ENCODE measurements at places on chromosomes 3 and 15.

DNA sequence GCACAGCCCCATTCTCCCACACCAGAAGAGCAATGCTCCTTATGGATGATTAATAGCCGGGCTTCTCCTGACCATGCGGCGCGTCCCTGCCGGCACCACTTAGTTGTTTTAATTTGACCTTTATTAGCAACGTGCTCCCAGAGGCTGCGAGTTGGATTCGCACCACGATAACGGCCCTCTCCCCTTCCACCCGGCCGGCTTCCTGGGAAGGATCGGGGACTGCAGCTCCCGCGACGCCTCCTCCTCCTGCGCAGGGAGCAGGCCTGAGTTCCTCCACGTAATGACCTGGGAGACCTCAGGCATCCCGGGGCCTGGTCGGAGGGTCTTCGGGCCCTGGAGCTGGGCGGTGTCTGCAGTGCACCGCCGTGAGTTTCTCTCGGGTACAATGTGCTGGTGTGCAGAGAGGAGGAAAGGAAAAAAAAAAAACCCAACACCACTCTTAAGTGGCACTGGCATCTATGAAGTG is 243.3 kb upstream of the TOPAZ1 start:
- no peak for DNase-seq

GRCh38 chr15:62821384-62822131 is 221.0 kb upstream of the TPM1 start:
- DNase-seq = no peak

- no peak for DNase-seq
These were observed 24.7 kb upstream of the ZNF639 start for GRCh38 chr3:179297971-179298725.

GRCh38 chr3:137766041-137766875 is 2.1 kb downstream of the SOX14 start:
- DNase-seq = no peak

DNA sequence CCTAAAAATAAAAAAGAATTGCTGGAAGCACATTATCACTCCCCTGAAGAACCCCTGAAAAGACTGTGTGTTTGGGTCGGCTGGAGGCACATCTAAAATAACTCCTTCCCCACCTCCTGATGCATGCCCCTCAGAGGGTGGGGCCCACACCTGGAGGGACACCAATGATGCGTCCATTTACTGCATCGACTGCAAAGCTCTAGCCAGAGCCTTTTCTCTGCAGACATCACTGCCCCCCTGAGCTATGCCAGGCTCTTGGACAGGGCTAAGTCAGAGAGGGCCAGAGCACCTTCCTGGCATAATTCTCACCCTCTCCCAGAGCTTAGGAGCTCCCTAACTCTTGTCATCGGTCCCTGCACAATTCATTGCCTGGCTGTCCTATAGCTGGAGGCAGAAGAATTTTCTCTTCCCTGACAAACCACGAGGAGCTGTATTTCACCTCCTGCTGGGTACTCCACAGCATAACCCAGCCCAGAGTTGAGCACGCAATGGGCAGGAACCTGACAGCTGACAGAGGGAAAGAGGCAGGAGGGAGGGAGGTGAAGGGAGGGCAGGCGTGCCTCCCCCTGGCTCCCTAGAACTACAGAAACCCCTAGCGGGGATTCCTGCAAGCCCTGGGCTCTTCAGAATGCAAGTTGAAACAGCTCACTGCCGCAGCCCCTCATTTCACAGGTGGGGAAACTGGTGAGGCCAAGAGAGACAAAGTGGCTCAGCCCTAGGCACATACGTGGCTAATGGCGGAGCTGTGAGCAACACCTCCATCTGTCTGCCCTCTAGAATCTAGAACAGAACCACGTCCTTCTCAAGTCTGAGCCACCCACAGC is 46.6 kb downstream of the XXYLT1 start:
- DNase-seq = peak; percentile 50

DNA sequence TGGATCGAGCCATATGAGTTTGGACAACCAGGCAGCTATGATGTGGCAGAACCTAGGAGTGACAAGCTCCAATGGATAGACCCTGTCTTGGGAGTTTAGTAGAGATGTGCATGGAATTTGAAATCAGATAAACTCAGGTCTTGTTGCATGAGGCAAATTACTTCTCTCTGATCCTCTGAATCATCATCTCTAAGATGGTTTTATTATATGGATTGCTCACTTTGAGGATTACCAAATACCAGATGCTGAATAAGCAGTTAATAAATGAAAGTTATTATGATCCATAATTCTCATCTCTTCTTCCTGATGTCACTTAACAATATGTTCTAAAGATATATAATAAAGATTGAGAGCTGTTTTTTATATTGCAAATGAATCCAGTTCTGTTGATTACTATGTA is 622.2 kb downstream of the NTRK3 start:
- no peak for DNase-seq

- DNase-seq = no peak
These were observed 406.7 kb upstream of the NR2F2 start for GRCh38 chr15:95923792-95924191.

- no peak for DNase-seq
These were observed 66.8 kb downstream of the CPN2 start for GRCh38 chr3:194284351-194284750.

DNA sequence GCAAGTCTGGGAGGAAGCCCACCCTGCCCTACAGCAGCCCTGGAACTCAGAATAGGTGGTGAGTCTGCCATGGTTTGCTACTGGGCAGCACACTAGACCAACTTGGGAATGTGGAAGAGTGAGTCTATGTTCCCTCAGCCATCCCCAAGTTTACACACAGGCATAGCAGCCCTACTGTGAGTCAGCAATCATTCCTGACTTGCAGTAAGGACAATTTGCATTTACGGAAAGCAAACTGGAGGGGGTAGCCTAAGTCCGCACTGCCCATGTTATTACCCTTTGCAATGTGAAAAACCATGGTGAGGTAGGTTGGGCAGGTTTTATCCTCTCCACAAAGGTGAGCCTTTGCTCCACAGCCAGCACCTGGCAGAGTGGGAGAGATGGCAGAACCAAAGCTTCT is 4.6 kb downstream of the TCTA start:
- DNase-seq = no peak

DNA sequence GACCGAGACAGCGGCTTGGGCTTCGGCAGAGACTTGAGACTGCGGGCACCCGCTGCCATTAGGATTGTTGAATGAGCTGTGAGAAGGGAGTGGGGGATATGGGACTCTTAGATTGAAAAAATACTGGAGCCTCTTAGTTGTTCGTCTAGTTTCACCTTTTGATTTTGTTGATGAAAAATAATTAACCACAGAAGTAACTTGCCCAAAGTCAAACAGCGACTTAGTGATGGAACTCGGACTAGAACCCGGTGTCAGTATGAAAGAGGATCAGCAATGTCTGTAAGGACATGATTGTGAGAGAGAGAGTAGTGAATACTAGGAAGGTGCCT is 510 bp upstream of the GOLGB1 start:
- DNase-seq = no peak

GRCh38 chr3:143596957-143597642 is 251.2 kb downstream of the SLC9A9 start:
- no peak for DNase-seq

GRCh38 chr15:40776537-40777141 is 6.9 kb downstream of the C15orf62 start:
- DNase-seq = no peak

DNA sequence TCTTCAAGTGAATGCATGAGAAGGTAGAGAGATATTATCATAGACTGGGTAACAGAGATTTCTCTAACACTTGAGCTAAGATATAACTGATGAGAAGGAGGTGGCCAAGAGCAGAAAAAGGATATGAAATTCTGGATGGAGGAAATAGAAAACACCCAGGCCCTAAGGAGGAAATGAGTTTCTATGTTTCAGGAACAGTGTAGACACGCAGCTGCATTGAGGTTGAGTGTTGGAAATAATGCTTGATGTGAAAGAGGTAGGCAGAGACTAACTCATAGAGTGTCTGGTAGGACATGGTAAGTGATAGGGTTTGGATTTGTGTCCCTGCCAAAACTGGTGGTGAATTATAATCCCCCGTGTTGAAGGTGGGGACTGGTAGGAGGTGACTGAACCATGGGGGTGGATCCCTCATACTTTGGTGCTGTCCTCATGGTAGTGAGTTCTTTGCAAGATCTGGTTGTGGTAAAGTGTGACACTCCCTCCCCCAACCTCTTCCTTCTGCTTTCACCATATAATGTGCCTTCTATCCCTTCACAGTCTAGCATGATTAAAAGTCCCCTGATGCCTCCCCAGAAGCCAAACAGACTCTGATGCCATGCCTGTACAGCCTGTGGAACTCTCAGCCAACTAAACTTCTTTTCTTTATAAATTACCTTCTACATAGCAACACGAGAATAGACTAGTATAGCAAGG is 787.3 kb downstream of the EDEM1 start:
- DNase-seq = no peak

- no peak for DNase-seq
These were observed 35.0 kb downstream of the RFX7 start for GRCh38 chr15:56208641-56209155.

DNA sequence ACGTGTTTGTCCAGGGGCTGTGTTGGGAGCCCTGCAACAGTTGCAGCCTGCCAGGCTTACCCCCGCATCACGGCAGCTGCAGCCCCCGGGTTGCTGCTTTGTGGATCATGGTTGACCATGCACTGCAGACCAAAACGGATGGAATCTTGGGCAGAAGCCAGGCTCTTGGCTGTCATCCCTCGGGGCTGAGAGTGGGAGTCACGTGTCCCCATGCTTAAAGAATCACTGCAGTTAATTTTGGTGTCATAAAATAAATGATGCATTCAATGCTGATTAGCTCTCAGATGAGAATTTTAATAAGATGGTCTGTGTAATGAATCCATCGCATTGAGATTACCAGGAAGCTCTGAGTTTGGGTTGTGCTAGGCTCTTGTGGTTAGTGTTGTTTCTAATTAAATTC is 115.6 kb downstream of the CHDH start:
- DNase-seq = no peak

DNA sequence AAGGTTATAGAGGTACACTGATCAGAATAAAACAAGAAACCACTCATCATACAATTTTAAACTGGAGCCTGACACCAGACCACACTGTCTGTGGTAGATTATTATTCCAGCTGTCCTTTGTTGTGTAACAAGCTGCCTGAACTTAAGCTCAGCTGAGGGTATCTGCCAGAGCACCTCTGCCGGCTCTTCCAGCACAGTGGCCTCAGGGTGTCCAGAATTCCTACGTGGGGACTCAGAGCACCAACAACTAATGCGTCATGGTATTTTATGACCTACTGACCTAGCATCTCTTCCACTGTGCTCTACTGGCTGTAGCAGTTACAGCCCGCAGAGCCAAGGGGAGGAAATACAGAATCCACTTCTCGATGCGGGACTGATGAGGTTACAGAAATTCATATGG is 15.6 kb upstream of the RAF1 start:
- no peak for DNase-seq

- DNase-seq = peak; percentile 83
These were observed 5.6 kb downstream of the HES1 start for GRCh38 chr3:194141415-194142155.

DNA sequence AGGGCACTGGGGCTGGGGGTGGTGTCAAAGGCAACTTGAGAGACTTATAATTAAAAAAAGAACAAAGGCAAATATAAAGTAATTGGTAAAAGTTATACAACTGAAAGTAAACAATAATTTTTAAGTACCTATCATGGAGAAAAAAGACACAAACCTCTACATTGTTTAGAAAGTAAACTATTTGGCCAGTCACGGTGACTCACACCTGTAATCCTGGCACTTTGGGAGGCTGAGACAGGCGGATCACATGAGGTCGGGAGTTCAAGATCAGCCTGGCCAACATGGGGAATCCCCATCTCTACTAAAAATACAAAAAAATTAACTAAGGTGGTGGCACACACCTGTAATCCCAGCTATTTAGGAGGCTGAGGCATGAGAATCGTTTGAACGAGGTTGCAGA is 25.8 kb downstream of the RPSA start:
- no peak for DNase-seq

GRCh38 chr3:119352034-119352609 is 57.9 kb downstream of the ARHGAP31 start:
- DNase-seq = peak; percentile 70

GRCh38 chr15:93283854-93284253 is 194.8 kb upstream of the RGMA start:
- no peak for DNase-seq

DNA sequence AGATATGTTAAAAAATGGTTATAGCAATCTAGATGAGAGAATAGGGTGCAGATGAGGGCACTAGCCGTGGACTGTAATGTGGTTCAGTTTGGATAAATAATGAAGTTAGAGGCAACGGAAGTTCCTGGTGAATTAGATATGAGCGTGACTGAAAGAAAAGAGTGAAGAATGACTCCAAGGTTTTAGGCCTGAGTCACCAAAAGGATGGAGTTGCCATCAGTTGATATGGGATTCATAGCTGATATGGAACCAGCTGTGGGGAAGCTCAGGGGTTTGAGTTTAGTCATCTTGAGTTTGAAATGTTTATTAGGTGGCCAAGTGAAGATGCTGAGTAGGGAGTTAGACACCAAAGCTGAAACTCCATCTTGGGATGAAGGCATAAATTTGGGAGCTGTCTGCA is 66.2 kb downstream of the SSR3 start:
- no peak for DNase-seq

DNA sequence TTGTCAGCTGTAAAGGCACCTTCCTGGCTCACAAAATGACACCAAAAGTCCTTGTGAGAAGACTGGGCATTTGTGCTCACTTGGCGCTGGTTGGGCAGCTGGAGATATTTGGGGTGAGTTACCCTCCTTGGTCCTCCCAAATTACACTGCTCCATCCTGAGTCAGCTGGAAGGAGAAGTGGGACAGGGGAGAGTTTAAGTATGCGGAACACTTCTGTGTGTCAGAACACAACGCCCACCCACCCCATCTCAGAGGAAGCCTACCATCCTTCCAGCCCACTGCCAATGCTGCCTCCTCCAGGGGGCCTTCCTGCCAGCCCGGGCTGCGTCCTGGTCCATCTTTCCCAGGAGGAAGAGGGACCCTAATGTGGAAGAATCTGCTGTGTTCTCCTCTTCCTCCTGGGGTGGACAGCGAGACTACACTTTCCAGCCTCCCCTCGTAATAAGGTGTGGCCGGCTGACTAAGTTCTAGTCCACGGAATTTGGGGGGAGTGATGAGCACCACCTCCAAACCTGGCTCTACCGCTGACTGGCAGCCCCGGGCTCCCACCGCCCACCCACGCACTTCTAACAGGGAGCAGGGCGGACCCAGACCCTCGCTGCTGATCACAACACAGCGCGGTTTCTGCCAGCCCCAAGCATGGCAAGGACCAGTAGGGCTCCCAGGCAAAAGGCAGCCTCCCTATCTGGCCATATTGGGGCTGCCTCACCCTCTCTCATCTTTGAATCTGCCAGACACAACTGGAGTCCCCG is 265.0 kb downstream of the XXYLT1 start:
- DNase-seq = peak; percentile 42

DNA sequence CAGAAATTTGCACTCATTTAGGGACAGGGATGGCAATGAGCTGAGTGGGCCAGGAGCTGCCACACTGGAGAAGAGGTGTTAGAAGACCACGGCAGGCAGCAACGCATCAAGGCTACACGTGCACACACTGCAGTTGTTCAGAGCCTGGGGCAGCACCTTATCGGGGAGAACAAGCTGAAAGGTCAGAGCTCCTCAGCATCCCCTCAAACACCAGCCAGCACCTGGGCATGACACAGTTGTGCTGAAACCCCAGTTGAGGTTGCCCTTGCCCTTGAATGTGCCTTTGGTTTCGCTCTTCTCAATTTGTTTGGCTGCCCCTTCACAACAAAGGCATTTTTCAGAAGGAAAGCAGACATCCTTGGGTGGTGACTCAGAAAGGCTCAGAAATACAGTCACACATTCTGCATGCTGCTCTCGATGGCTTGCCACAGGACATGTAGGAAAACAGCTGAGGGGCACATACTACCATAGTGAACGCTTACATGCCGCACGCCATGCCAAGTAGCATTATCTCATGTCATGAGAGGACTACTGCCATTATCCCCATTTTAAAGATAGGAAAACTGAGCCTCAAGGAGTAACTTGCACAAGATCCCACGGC is 57.6 kb downstream of the ST8SIA2 start:
- no peak for DNase-seq

All from activated CD8-positive, alpha-beta memory T cell treated with anti-CD3 and anti-CD28 coated beads for 24 hours (primary cell).